ENCODE measurements at places on chromosomes 12 and 14. TPM values are rescaled to one million over a fixed set of nuclear protein-coding genes. Genes with fewer than 3 reads are reported as not detected.

The PRH2 gene
- total RNA-seq: not detected

The ADAMTS20 gene
- total RNA-seq: not detected

The TMEM253 gene
- total RNA-seq: 1.3 TPM

The LTBP2 gene
- 15.8 TPM for total RNA-seq
